ENCODE measurements at places on chromosomes 3 and 15. TPM values are rescaled to one million over a fixed set of nuclear protein-coding genes. Genes with fewer than 3 reads are reported as not detected.

- no peak for DNase-seq
Measured at GRCh38 chr3:77718311-77718710, 678.4 kb downstream of the ROBO2 start.

- DNase-seq, result no peak
Measured at GRCh38 chr3:126343649-126344035, 13.6 kb downstream of the KLF15 start.

The EPHA3 gene
- total RNA-seq, result 18.4 TPM

DNA sequence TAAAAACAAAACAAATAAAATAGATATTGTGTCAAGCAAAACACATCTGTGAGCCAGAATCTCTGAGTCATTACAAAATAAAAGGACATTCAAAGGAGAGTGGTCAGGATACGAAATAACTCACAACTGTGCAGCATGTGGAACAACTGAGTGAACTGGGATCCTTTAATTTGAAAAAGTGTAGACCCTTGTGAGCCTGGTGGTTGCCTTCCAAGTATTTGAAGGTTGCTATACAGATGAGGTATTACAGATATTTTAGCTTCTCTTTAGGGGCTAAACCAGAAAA lies 26.7 kb downstream of the KCNMB2 start:
- no peak for DNase-seq

DNA sequence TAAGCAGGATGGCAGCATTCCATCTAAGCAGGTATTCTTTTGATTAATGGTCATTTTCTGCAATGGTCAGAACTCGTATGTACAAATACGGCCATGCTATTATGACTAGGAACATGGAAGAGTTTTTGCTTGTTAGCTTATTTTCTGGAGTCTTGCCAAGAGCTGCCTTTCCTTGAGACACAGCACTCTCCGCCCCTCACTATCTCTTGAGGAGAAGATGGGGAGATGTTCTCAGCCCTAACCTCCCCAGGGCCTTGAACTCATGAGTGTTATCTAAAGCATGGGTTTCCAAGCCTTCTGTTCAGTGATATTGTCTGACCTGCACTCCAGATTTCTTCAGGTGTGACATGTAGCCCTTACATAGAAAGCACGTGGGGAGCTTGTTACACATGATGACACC lies 65.9 kb upstream of the ACTC1 start:
- no peak for DNase-seq

- DNase-seq, result no peak
Measured at GRCh38 chr3:152243301-152243711, 25.4 kb upstream of the MBNL1 start.

The PARP15 gene
- total RNA-seq, result 0.83 TPM

The FAM107A gene
- total RNA-seq, result 79.9 TPM

DNA sequence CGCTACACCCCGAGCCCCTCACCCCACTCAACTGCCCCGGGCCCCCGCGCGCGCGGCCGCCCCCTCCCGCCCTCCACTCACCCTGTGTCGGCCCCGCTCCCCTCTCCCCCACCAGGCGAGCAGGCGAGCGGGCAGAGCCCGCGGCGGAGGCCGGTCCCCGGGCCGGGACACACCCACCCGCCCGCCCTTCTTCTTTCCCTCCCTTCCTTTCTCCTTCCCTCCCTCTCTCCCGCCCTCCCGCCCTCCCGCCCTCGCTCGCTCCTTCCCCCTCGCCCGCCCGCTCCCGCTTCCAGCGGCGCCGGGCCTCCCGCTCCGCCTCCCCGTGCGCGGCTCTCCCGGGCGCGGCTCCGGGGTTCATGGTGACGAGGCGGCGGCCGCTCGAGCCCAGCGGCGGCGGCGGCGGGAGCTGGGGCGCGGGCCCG lies at the start of gene CTDSPL:
CTDSPL (plus strand) TSS at position 261 of the 422 bp plus-strand sequence. CDS start 320 bp downstream, outside the sequence.
- no peak for DNase-seq

- DNase-seq, result no peak
Measured at GRCh38 chr15:55319537-55320237, 665 bp downstream of the PIGB start.

DNA sequence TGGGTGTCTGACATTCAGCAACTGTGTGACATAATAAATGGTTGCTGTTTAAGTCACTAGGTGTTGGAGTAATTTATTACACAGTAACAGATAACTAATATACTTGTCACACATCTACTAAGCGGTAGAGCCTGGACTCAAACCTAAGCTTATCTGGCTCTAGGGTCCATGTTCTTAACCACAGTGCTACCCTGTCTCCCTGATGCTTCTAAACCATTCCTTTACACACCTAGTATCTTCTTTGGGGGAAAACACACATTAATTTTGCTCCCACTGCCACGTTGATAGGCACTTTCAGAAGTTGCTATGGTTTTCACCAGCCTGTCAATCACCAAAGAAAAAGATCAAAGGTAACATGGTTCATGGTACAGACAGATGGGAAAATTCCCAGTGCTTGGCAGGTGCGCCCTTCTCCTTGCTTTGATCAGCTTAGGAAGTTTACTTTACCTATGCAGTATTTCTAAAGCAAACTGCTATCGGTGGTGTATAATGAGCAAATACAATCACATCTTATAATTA lies 150.8 kb downstream of the PDZRN3 start:
- no peak for DNase-seq

DNA sequence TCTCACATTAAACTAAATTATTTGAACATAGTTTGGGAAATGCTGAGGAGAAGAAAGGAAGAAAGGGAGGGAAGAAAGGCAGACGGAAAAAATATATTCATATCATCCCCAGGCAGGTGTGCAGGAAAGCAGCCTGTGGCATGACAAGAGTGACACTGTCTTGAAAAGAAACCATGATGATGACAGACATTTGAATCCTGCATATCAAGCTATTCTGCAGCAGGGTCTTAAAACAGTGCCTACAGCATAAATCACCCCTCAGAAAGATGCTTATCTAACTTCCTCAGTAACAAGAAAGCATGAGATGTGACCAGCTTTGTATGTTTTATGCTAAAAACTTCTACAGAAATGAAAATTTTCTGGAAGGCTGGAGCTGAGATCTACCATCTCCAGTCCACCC lies 144.5 kb upstream of the GRM7 start:
- DNase-seq, result no peak

The STAB1 gene
- 101 TPM for total RNA-seq

DNA sequence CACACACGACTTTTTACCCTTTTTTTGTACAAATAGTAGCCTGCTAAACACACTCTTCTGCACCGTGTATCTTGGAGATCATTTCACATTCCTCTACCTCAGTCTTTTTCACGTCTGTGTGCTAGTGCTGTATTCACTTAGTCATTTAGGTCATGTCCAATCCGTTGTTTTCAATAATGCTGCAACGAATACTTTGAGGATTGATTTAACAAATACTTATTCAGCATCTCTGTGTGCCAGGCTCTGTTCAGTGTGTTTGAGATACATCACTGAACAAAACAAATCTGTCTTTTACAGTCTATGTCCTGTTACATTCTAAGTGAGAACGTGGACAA lies 882 bp downstream of the JMJD7 start:
- no peak for DNase-seq

The WDR76 gene
- total RNA-seq, result 10.5 TPM

The PRRT3 gene
- 0.83 TPM for total RNA-seq

GRCh38 chr15:84638103-84638502 lies 16.0 kb downstream of the WDR73 start:
- no peak for DNase-seq

The CLDN11 gene
- 3.3 TPM for total RNA-seq

GRCh38 chr15:25691544-25692430 lies 171.3 kb downstream of the ATP10A start:
- no peak for DNase-seq

GRCh38 chr15:35495080-35495479 lies 50.9 kb downstream of the DPH6 start:
- DNase-seq, result no peak

DNA sequence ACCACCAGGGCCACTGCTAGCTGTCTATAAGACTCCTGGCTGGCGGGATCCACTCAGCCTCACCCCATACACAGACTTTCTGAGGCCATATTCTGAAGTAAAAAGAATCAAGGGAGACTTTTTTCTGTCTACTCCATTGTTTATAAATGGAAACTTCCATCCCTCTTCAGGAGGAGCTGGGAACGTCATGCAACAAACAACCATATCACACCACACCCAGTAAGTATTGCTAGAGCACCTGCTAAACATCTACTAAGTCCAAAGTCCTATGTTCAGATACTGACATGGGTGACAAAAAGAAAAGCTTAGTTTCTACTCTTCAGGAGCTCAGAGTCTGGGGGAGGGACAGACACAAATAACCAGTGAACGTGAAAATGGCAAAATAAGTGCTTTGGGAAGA lies 324.8 kb upstream of the ONECUT1 start:
- no peak for DNase-seq
